ENCODE measurements at places on chromosomes 7 and 10. TPM values are rescaled to one million over a fixed set of nuclear protein-coding genes. Genes with fewer than 3 reads are reported as not detected.

- DNase-seq, result no peak
These were observed 47.0 kb upstream of the RPA3 start for GRCh38 chr7:7765422-7765821.

GRCh38 chr10:48503293-48503911, 101.5 kb downstream of the ARHGAP22 start:
- DNase-seq, result no peak

- DNase-seq, result peak; percentile 77
These were observed 96.9 kb downstream of the HIPK2 start for GRCh38 chr7:139680676-139681462.

GRCh38 chr10:67935223-67935622, 50.8 kb downstream of the SIRT1 start:
- no peak for DNase-seq

- no peak for DNase-seq
These were observed 353.7 kb downstream of the GLRX3 start for GRCh38 chr10:130489891-130490290.

GRCh38 chr7:114590298-114590697, 175.7 kb downstream of the FOXP2 start:
- DNase-seq, result no peak

GRCh38 chr7:105014693-105015389, 836 bp downstream of the KMT2E start:
- DNase-seq, result peak; percentile 42

- DNase-seq, result no peak
These were observed 75.5 kb downstream of the LRMDA start for GRCh38 chr10:75506930-75507329.

DNA sequence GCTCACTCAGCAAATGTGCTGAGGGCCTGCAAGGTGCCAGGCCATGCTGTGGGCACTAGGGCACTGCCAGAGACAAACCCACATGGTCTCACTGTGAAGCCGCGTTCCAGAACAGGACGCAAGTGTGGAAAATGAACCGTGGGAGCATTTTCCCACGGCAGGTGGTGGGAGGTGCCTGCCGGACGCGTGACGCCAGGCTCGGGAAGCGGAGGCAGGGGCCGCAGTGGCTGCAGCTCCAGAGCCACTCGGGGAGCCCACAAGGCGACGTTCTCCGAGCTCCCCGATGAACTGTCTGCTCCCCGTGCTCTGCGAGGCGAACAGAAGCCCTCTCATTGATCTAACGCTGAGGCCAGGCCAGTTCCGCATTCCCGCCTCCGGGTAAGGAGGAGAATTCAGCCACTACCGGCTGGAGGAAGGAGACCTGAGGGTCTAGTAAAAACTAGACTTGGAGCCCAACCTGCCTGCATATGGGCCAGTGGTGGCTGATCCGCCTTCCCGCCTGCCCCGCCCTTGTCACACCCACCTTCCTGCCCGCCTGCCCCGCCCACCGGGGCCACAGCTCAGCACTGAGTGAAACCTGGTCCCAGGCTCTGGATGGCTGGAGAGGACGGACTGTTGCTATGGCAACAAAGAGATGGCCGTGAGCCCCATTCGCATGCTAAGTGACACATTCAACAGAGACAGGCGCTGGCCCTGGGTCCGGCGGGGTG, 13.1 kb downstream of the ADGRA1 start:
- DNase-seq, result no peak

DNA sequence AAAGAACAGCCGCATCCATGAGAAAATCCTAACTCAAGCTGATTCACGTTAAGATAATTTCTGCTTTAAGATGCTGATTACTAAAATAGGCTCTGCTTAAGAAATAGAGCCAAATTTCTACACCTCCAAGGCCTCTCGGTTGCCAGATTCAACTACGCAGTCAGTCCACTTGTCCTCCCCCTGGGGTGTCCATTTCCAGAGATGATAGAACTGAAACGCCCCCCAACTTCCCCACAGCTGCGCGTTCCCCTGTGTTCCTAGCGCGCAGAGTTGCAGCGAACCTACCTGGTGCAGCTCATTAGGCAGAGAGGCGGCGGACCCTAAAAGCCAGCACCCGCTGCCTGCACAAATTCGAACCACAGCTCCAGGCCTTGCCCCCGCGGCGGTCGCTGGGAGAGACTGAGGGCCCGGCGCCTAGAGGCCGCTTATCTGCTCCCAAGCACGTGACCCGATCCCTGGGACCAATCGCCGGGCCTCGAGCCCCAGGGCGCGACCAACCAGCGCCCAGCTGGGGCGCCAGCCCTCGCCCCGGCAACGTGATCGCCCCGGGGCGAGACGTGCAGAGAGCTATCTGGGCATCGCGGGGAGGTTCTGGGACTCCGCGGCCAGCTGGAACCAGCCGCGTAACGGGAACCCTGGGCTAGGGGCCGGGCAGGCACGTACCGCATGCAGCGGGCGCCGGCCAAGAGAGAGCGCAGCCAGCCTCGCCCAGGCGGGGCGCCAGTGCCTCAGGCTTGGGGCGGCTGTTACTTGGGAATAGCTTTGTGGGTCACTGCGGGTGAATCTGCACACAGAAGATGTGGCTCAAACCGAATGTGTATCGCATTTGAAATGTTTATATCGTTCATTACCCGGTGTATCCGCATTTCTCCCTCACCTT, at the start of gene PPP1R3C:
Gene PPP1R3C, minus strand, starts transcription at position 401 of the 880 bp plus-strand sequence. Its CDS starts 102 bp downstream, at position 299.
- peak; percentile 20 for DNase-seq

DNA sequence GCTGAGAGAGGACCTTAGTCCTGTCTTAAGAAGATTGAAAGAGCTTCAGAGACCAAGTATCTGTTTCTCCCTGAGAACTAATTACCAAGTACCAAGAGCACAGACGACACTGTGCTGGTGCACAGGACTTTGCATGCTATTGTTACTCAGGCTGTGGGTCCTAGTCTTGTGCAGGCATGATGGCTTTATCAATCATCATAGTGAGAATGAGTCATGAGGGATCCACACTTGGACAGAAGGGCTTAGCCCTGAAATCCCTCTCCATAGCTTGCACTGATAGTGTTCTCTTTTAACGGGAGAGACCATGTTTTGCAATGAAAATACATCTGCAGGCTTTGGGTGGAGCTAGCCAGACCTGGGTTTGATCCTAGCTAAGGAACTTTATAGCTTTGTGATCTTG, 93.3 kb downstream of the SORCS3 start:
- DNase-seq, result no peak

- no peak for DNase-seq
These were observed 507.6 kb downstream of the GRID1 start for GRCh38 chr10:85858776-85859515.

DNA sequence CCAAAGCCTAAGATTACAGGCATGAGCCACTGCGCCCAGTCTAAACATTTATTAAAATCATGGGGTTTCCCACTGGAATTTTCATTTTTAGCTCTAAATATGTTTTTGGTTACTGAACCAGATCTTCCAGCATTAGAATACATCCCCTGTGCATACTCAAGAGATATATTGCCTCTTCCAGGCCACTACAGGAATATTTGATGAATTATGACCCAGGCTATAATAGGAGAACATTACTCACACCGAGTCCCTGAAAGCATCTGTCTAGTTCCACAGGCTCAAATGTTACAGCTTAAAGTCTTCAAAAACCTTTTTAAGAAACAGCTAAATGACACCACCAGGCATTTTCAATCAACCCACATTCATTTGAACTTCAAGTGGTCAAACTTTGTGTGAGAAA, 50.4 kb upstream of the GRM8 start:
- DNase-seq, result no peak

- DNase-seq, result no peak
These were observed 16.0 kb downstream of the FAM13C start for GRCh38 chr10:59346321-59346720.

- DNase-seq, result no peak
These were observed 242.5 kb downstream of the VTI1A start for GRCh38 chr10:112689327-112690072.

DNA sequence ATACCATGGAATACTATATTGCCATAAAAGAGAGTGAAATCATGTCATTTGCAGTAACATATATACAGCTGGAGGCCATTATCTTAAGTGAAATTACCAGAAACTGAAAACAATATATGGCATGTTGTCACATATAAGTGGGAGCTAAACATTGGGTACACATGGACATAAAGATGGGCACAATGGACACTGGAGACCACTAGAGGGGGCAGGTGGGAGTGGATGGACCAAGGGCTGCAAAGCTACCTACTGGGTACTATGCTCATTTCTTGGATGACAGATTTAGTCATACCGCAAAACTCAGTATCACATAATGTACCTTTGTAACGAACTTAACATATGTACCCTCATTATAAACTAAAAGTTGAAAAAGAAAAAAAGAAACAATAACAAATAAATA, 1167.6 kb downstream of the NXPH1 start:
- DNase-seq, result no peak

- peak; percentile 13 for DNase-seq
These were observed 74.4 kb upstream of the SFMBT2 start for GRCh38 chr10:7485244-7485556.

DNA sequence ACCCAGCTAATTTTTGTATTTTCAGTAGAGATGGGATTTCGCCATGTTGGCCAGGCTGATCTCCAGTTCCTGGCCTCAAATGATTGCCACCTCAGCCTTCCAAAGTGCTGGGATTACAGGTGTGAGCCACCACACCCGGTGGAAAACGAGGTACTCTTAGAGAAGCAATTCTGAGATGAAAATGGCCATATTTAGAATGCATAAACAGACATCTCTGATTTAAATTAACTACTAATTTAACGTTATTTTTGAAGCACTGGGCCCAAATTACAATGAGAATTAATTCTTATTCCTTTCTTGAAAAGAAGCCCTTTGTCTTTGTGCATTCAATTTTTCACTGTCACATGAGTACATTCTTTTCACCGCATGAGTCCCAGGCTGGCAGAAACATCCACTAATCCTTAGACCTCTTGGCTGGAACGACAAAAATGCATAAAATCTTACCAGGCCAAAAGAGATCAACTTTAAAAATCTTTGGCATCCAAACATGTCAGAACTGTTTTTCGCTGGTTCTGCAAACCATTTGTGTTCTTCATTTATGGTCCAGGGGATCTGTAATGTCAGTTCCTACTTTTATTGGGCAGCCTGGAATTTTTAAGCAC, 60.1 kb upstream of the CAPZA2 start:
- no peak for DNase-seq

GRCh38 chr10:43287056-43288007, 20.5 kb upstream of the RASGEF1A start:
- no peak for DNase-seq

DNA sequence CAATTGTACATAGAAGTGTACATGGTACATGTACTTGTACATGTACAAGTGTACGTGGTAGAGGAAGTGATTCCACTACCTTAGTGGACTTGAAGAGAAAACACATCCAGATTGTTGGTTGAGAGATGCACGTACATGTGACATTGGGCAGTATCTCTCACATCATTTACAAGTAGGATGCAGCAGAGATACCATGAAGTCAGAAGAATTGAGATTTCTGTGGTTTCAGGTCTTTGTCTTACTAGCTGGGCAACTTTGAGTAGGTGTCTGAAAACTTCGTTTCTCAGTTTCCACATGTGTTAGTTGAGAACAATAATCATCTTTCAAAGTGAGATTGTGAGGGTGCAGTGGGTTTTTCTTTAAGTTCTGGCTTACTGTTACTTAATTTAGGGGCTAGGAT, 21.5 kb downstream of the CLDN12 start:
- no peak for DNase-seq

The SFTPA1 gene
- not detected for total RNA-seq

The CHCHD1 gene
- 5.6 TPM for total RNA-seq

The FFAR4 gene
- not detected for total RNA-seq

The RELN gene
- not detected for total RNA-seq

The PHKG1 gene
- total RNA-seq, result 4.1 TPM

Data from naive thymus-derived CD4-positive, alpha-beta T cell (primary cell).